ENCODE measurements at places on chromosomes 5 and 9.
A peak's percentile ranks its signal among the peaks of the same experiment; 100 is the strongest.

DNA sequence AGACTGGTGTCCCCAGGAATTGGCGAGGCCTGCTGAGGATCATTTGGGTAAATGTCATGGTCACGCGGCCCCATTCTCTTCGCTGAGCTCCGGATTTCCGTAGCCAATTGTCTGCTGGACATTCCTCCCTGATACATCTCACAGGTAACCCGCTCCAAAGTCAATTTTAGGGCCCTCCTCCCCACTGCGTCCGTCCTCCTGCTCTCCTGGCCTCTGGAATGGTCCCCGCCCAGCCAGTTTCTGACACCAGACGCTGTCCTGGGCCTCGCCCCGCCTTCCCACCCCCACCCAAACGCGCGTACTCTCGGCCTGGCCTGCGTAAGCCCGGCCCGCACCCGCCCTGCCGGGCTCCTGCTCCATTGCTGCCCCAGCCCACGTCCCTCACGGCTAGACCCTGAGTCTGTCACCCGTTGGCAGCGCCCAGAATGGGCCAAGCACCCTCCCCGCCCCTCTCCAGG is 202.0 kb downstream of the AUH start:
- DNase-seq: no peak

- no peak for DNase-seq
Measured at GRCh38 chr5:89299998-89300397, 417.0 kb upstream of the MEF2C start.

- no peak for DNase-seq
Measured at GRCh38 chr9:21923694-21924093, 70.5 kb downstream of the CDKN2A start.

- DNase-seq: no peak
Measured at GRCh38 chr5:3833566-3833965, 237.9 kb downstream of the IRX1 start.

DNA sequence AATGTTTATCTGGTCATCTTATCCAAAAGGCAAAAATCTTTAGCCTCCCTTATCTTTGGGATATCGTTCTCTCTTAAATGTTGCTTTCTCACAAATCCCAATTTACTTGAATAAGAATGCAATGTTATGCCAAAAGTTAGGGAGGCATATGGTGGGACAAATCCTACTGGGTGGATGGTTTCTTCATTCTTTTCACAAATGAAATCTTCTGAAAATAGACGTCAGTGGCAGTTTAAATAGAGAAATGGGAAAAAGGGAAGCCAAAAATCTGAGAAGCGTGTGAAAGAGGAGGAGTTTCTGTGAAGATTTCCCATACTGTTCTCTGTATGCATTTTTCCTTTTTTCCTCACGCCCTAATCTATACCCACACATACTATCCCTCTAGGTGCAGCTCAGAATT is 2.5 kb upstream of the PCDHAC1 start:
- no peak for DNase-seq

DNA sequence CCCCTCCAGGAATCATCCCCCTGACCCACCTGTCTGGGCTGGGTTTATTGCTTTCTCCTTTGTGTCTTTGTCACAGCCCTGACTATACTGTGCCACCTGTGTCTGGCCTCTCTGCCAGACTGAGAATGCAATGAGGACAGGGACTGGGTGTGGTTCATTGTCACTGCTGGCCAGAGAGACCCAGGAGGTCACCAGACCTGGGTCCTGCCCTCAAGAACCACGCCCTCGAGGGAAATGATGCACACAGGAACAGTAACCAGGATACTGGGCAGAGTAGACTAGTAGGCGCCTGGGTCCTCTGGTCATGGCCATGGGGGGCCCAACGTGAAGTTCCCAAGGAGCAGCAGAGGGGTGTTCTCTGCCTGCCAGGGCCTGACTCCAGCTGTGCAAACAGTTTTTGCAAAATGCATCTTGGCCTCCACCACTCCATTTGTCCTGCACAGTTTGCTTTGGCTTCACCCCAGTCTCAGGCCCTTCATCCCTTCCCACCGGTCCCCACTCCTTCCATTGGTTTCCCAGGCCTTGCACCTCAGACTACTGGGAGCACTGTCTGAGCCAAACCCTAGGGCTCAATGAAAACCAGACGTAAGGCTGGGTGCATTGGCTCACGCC is 17.8 kb downstream of the RGS3 start:
- DNase-seq: no peak

GRCh38 chr9:27005491-27005890 is at the start of gene LRRC19:
LRRC19 (minus strand) TSS chr9:27005672; CDS start chr9:26999694, 5,978 bp downstream.
- DNase-seq: no peak

GRCh38 chr5:105670596-105670995 is 2000.1 kb downstream of the EFNA5 start:
- DNase-seq: no peak

- DNase-seq: no peak
Measured at GRCh38 chr9:70936536-70936935, 184.9 kb downstream of the TRPM3 start.

DNA sequence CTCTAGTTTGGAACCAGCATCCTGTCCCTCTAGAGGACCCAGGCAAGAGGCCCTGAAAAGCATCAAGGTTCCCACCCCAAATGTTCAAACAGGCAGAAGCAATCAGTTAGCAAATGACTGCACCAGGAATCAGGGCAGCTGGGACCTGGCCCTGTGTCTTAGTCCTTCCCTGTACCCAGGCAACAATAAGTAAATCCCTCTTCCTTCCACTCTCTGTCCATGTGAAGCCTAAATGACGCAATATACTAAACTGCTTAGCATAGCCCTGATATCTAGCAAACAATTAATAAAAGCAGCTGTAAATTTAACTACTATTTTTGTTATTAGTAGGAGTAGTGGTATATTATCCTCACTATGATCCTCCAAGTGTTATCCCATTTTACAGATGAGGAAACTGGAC is 13.2 kb upstream of the ADRA1B start:
- DNase-seq: no peak

DNA sequence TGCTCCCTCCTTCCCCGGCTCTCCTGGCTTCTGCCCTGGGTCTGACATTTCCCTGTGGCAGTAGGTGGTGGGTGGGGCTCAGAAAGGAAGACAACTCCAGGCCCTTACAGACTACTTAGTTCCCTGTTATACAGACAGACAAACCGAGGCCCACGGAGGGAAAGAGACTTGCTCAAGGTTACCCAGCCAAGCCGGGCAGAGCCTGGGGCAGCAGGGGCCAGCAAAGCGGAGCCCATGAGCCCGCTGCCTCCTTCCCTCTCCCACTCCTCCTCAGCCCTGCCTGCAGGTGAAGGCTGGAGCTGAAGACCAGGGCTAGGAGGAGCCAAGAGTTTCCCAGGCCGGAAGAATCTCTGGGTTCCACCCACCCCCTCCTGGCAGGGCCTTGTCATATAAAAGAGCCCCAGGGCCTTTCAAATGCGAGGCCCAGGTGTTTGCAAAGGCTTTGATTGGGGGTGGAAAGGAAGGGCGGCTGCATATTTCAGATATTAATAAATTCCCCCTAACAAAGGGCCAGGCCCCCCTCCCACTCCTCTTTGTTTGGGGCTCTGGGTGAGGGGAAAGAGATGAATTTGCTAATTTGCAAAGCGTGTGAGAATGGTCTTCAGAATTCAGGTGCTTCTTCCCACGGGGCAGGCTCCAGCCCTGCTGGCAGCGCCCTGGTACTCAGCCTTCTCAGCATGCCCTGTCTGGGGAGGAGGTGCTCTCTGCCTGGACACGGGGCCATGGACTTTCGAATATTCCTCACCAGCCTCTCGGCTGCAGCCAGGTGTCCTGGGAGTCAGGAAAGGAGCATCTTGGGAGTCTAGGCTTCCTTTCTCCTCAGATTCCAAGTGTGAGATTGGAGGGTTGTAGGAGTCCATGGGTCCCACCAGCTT is 21.5 kb downstream of the SLC6A7 start:
- DNase-seq: no peak

DNA sequence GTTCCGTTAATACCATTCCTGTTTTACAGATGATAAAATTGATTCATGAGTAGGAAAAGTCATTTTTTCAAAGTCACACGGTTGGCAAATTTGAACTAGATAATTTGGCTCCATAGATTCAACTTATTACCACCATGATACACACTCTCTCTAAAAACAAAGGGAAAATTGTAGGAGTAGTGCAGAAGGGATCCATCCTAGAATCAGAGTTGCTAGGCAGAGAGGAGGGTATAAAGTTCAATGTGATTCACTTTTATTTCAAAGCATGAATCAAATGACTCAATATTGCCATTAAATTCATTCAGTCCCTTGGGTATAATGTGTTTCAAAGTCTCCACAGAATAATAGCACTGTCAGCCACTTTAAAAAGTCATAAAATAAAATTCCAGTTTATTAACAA is 747.2 kb upstream of the ACO1 start:
- DNase-seq: no peak

DNA sequence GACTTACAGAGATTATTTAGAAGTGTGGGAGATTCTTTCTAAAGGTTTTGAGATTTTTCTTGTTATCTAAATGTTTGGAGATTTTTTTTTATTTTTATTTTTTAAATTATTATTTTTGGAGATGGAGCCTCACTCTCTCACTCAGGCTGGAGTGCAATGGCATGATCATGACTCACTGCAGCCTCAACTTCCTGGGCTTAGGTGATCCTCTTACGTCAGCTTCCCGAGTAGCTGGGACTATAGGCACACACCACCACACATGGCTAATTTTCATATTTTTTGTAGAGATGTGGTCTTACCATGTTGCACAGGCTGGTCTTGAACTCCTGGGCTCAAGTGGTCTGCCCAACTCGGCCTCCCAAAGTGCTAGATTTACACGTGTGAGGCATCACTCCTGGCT is 694.5 kb downstream of the TLE1 start:
- peak; percentile 81 for DNase-seq

- no peak for DNase-seq
Measured at GRCh38 chr5:96856371-96856770, 19.9 kb upstream of the ERAP2 start.

- peak; percentile 4 for DNase-seq
Measured at GRCh38 chr5:157100140-157100679, 8.6 kb downstream of the HAVCR2 start.

GRCh38 chr5:163383754-163384153 is 53.6 kb upstream of the CCNG1 start:
- DNase-seq: no peak

GRCh38 chr5:38670878-38671277 is 114.4 kb upstream of the LIFR start:
- DNase-seq: no peak

- DNase-seq: no peak
Measured at GRCh38 chr5:95881833-95882232, 59.3 kb upstream of the GLRX start.

- DNase-seq: no peak
Measured at GRCh38 chr5:181283347-181283746, 22.4 kb upstream of the TRIM52 start.

Measured in brain microvascular endothelial cell (primary cell).